ENCODE measurements at places on chromosomes 1 and 21.

- no peak for DNase-seq
Observed at GRCh38 chr1:30295674-30296073, 427.7 kb downstream of the MATN1 start.

GRCh38 chr1:21332554-21333311 is 42.5 kb upstream of the ECE1 start:
- DNase-seq, result no peak

GRCh38 chr21:43302769-43303168 is 124.2 kb downstream of the SIK1 start:
- no peak for DNase-seq

- no peak for DNase-seq
Observed at GRCh38 chr21:16837721-16838120, 675.1 kb upstream of the CXADR start.

GRCh38 chr1:41239988-41240610 is 2.0 kb downstream of the SCMH1 start:
- DNase-seq, result no peak

- no peak for DNase-seq
Observed at GRCh38 chr1:44609412-44609767, 64.9 kb downstream of the TMEM53 start.

GRCh38 chr1:8889925-8890785 is 11.7 kb upstream of the ENO1 start:
- no peak for DNase-seq
